ENCODE measurements at places on chromosomes 12 and 14. TPM values are rescaled to one million over a fixed set of nuclear protein-coding genes. Genes with fewer than 3 reads are reported as not detected.

The PKP2 gene
- total RNA-seq: not detected

The CLEC2A gene
- total RNA-seq: not detected

The GALC gene
- 43.4 TPM for total RNA-seq

The TAS2R30 gene
- 3.5 TPM for total RNA-seq

Data from bronchial smooth muscle cell (primary cell).